Stromal cell of bone marrow (primary cell): ENCODE measurements at places on chromosomes 13 and 19.

DNA sequence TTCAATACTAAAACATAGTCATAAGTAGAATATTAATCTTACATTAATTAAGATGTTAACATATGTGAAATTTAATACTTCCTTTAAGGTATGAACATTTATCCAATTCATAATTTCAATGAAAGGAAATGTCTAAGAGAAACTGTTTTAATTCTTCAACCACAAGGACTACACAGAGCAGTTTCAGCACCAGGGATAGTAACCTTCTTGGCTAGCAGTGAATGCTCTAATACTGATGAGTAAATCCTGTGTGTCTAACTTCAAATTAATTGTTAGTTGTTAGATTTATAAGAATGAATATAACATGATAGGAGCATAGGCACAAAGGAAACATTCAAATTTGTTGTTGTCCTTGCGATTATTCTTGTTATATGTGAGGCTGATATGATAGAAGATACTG lies 15.6 kb upstream of the NBEA start:
- peak; percentile 23 for DNase-seq

DNA sequence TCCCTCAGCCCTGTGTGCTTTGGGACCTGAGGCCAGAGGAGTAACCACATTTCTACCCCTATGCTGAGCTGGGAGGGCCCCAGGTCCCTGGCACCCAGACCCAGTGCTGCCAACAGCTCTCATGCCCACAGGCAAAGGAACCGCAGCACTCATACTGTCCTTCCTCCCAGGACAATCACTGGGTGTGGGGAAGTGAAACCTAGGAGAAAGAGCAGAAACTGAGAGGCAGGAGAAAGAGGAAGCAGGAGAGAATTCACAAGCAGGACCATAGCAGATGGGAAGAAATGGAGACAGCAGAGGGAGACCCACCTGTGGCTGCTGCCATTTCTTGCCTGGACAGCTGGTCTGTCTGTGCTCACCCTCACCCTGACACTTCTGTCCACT lies 18.9 kb downstream of the CCDC97 start:
- DNase-seq, result no peak

DNA sequence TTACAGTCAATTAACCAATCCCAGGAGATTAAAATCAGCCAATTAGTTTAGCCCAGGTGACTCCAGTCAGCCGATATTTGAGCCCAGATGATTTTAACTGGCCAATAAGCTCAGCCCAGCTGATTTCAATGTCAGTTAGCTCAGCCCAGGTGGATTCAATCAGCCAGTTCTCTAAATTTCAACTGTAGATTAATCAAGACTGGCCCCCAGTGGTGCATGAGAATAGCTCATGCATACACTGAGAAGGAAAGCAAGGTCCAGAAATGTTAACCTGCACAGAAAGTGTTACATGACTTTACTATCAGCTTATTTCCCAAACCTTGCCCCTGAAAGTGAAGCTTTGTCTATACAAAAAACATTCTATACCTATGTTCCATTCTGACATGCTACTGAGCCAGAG lies 55.4 kb upstream of the ZNF724 start:
- DNase-seq, result no peak

DNA sequence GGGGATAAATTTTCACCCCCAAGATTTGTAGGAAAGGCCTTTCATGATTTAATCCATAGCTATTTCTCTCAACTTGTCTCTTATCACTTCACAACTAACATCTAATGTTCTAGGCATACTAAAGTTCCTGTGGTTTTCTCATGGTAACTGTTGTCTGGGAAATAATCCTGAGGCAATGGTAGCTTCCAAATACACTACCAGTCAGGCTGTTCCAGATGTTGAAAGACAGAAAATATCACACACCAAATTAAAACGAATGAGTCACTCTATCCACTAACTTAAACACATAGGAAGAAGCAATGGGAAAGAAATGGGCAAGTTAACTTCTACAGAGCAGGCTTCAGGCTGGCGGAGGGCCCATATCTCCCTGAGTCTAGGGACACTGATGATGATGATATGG lies 77.7 kb upstream of the MYO16 start:
- no peak for DNase-seq

DNA sequence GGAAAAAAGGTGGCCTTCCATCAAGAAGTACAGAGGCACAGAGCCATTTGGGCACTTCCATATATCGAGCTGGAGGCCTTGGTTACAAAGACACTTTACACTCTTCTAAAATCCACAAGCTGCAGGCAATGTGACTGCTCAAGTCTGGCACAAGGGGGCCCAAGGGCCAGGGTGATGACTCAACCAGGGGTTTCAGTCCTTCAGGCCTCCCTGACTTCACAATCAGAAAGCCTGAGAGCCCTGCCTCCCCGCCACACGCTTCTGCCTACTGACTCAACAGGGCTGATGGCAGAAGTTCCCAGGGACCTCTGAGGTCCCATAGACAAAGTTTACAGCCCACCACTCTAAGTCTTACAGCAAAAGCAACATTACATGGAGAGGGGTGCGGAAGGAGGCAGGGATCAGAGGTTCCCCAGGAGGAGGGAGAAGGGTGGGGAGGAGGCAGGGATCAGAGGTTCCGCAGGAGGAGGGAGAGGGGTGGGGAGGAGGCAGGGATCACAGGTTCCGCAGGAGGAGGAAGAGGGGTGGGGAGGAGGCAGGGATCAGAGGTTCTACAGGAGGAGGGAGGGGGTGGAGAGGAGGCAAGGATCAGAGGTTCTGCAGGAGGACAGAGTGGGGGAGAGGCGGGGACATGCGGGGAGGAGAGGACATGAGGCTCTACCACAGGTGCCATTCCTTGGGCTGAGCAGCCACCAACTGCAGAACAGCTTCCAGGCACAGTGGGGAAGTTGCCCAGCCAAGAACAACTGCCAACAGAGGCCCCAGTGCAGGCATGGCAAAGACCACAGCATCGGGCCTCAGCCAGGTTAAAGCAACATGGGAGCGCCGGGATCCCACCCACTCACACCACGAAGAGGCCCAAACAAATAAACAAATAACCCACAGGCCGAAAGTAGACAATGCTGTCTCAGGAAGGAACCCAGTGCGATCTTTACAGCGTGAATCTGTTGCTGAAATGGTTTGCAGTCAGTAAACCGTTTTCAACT lies 52.0 kb downstream of the SLC7A1 start:
- DNase-seq, result no peak

GRCh38 chr13:75761369-75761768 lies 125.2 kb downstream of the LMO7 start:
- no peak for DNase-seq

DNA sequence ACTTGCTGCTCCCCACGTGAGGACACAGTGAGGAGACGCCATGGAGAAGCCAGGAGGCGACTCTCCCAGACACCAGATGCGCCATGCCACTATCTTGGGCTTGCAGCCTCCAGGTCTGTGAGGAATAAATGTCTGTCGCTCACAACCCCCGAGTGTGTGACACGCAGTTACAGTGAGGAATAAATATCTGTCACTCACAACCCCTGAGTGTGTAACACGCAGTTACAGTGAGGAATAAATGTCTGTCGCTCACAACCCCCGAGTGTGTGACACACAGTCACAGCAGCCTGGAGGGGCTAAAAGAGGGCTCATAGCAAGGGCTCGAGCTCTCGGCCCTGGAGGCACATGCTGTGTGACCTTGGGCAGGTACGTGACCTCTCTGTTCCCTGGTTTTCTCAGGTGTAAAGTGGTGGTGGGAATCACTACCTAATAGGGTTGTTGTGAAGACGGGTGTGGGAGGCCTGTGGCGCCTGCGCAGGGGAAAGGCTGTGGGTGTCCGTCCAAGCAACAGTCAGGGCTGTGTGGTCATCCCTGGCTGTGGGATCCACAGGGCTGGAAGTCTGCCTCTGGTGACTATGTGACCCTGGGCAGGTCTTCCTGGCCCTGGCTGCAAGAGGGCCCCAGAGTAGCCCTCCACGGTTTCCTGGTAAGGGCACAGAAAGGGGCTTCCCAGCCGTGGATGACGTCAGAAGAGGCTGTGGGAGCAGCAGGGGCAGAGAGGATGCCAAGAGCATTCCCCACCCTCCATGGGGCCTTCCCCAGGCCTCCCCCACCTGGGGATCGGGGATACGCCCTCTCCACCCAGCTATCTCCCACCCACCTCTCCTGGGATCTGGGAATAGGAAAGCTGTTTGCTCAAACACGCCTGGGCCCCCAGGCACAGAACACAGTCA lies 77.7 kb downstream of the C1QTNF9 start:
- no peak for DNase-seq

- no peak for DNase-seq
Measured at GRCh38 chr13:65943024-65943423, 1287.1 kb downstream of the PCDH9 start.

GRCh38 chr13:39306639-39307589 lies 268.7 kb downstream of the NHLRC3 start:
- no peak for DNase-seq

- no peak for DNase-seq
Measured at GRCh38 chr19:18735324-18735723, 51.8 kb downstream of the CRTC1 start.

- DNase-seq, result no peak
Measured at GRCh38 chr19:54871696-54872095, 2.3 kb upstream of the FCAR start.

DNA sequence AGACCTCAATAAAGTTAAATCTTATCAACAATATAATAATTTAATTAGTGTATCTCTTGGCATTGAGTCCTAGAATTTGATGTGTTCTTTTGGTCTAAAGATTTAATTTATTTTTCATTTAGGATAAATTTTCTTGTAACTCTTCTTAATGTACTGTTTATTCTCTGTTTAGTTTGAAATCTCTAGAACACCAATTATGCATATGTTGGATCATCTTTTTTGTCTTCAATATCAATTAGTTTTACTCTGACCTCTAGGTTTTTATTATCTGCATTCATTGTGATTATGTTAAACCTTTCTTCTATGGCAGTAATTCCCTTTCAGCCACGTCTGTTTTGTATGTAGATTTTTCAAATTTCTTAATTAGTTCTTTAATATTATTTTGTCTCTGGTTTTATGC lies 93.8 kb upstream of the ARHGEF7 start:
- no peak for DNase-seq

GRCh38 chr19:13208672-13209483 lies 58.7 kb downstream of the IER2 start:
- DNase-seq, result no peak

GRCh38 chr19:6263735-6264444 lies 15.9 kb downstream of the MLLT1 start:
- DNase-seq, result no peak

DNA sequence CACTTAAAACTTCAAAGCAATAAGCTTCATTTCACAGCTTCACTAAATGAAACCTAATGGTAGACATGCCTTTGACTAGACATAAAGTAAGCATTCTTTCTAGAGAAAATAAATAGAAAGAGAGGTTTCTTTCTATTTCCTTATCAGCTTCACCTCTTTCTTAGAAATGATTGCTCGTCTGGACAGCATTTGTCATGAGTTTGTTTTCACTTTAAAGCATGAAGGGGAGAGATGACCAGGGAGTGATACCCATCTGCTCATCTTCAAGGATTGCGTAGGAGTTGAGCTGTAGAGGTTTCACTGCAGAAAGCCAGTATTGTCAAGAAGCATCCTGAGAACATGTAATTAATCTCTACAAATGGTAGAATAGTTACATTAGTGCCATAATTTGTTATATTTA lies 61.3 kb downstream of the COL4A2 start:
- DNase-seq, result no peak

- DNase-seq, result peak; percentile 20
Measured at GRCh38 chr13:19782049-19782726, 557 bp downstream of the PSPC1 start.

DNA sequence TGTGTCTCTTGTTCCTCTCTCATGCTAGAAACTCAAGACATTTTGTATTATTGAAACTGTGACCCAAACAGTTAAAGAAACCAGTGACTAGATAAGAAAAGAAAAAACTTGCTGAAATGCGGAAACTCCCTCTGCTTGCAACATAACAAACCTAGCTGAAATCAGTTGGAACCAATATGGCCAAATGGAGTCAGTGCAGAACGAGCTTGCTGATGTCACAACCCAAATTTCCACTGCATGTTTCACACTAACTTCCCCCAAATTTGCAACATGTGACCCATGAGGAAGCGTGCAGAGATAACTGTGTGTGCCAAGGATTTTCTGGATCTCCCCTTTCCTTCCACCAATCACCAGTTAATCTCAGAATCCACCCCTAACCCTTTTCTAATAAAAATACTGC lies 208.0 kb downstream of the DLEU7 start:
- no peak for DNase-seq

DNA sequence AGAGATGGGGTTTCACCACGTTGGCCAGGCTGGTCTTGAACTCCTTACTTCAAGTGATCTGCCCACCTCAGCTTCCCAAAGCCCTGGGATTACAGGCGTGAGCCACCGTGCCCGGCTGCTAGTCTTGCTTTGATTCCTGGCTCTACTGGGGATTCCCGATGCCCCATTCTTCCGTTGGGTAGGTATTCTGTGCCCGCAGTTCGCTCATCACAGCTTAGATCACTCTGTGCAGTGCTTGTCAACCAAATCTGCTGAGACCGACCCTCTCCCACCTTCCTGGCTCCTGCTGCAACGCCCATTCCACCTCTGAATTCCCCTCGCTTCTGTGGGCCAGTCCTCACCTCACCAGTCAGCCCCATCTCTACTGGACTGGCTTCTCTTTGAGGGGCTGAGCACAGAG lies 4.6 kb upstream of the ZNF414 start:
- DNase-seq, result no peak

DNA sequence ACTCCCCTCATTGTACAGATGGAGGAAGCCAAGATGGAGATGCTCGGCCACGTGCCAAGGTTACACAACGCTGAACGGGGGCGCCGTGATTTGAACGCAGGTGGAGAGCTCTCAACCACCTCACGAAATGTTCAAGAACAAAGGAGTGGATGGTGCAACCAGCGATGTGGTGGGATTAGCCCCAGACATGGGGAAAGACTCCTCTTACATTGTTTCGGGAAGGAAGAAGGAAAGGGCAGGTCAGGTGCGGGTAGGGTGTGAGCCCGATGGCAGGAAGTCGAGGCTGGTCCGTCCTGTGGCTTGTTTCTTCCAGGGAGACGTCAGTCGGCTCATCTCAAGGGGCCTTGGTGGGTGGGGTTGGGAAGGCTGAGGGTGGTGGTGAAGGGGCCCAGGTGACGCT lies 7.1 kb upstream of the KLK14 start:
- no peak for DNase-seq

- peak; percentile 87 for DNase-seq
Measured at GRCh38 chr19:6616011-6616410, 25.1 kb upstream of the CD70 start.

DNA sequence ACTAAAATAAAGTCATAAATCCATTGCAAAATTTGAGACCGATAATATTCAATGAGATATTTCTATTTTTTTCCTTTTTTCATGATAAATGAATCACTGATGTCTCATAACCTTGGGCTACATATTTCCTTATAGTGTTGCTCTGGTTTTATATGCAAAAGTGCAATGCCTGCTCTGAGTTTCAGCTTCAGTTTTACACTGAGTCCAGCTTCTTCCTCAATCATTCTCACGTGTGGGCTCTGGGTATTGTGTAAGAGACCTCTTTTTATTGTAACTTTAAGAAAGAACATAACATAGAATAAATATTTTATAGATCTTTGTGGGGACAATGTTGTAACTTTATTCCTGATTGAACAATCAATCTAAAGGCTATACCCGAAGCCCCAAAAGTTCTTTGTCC lies 280.2 kb upstream of the EDNRB start:
- no peak for DNase-seq

- DNase-seq, result no peak
Measured at GRCh38 chr19:11657307-11657706, 60.0 kb downstream of the ZNF627 start.

GRCh38 chr19:10870501-10870954 lies 825 bp upstream of the CARM1 start:
- DNase-seq, result no peak
